ENCODE measurements at places on chromosomes 7 and 10.

DNA sequence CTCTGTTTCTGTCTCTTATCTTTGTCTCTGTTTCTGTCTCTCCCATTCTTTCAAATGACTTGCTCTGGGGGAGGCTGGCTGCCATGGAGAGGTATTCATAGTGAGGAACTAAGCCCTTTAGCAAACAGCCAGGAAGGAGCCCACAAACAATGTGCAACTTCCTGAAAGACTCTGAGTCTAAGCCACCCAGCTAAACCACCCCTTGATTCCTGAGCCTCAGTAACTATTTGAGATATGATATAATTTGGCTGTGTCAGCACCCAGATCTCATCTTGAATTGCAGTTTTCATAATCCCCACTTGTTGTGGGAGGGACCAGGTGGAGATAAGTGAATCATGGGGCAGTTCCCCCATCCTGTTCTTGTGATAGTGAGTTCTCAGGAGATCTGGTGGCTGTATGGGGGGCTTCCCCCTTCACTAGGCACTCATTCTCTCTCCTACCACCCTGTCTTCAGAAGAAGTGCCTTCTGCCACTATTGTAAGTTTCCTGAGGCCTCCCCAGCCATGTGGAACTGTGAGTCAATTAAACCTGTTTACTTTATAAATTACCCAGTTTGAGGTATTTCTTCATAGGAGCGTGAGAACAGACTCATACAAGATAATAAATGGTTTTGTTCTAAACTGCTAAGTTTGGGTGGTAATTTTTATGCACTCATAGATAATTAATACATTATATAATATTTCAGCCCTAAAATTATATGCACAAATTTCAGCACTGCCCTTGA is 121.2 kb upstream of the FOXP2 start:
- no peak for DNase-seq

DNA sequence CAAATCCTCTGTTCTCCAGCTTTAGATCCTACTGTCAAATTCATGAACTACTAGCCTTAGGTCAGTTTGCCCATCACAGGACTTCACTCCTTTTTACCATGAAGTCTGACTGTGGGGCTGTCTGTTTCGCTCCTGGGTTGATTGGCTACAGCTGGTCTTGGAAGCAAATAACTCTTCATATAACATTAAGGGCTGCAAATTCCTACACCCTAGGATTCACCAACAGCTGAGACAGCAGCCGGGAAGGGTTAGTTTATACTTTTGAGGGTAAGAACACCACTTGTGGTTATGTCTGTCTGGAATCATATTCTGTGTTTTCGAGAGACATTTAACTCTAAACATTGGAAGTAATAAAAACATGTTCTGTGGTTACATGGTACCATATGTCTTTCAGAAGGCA is 55.9 kb upstream of the KIAA1217 start:
- DNase-seq, result no peak

DNA sequence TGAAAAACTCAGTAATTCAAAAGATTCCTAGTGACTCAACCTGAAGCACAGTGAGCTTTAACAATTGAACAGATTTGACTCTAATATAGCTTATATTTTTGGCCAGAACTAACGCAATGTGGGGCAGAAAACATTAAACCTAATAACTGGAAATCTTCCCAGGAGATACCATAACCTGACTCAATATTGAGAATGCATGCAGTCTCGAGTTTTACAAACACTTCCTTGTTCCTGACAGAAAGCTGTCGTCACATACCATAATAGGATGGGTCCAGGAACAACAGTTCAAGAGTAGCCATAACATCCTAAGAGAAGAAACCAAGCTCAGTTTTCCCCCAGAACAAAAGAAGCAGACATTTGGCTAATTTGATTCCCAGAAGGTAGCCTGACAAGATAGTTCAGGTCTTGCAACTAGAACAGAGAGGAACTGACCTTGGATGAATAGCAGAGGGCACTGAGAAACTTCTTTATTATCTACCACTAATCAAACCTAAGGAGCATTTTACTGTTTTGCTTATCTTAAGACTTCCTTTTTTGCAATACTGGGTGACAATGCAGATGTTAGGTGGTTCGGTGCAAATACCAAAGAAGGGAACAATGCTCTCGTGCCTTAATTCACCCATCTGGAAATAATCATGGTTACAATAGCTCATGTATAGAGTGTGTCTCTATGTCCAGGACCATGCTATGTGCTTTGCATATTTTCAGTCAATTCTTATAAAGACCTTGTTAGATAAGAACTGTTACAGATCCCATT is 38.6 kb upstream of the ACSL5 start:
- DNase-seq, result no peak

- no peak for DNase-seq
Observed at GRCh38 chr10:101576211-101576863, 11.7 kb downstream of the POLL start.

DNA sequence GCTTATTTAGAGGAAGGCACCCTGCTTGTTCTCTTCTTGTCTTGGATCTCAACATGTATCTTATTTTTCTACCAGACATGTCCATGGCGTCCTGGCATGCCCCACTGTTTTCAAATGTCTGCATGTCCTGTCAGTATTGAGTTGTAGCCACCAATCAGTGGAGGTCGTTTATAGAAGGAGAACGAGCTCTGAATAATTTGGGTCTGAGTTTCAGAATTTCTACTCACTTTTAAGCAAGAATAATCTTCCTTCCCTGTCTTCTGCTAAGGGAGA is 2.9 kb upstream of the HOXA13 start:
- no peak for DNase-seq

DNA sequence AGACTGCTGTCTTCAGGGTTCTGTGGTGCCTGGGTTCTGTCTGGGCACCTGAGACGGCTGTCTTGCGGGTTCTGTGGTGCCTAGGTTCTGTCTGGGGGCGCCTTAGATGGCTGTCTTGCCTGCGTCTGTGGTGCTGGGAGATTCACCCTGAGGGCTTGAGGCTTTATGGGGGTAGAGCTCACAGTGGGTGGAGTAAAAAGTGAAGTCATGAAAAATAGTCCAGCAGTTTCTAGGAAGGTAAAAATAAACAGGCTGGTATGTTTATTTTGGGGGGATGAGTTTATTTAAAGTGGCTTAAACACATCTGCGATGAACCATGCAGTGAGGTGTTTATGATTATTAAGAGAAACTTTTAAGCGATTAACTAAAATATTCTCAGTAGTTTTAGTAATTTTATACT is 64.2 kb downstream of the NKX6-2 start:
- DNase-seq, result no peak

DNA sequence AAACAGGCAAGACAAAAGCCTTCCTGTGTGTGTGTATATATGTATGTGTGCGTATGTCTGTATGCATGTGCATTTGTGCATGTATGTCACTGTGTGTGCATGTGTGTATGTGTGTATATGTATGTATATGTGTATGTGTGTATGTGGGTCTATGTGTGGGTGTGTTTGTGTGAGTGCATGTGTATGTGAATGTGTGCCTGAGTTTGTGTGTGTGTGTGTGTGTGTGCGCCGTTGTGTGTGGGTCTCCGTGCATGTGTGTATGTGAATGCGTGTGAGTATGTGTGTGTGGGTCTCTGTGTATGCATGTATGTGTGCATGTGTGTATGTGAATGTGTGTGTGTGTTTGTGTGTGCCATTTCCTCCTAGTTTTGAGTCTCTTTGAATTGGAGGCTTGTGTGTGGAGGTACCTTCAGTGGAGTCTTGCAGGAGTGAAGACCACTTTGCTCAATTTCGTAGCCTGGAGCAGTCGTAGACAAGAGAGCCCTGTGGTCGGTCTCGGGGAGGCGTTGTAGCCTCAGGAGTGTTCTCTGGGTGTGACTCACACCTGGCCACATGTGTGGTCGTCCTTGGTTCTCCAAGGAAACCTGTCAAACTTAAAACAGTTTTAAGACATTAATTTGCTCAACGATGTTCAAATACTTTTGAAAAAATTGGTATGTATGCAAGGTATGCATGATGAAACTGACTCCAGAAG is 28.1 kb downstream of the INPP5A start:
- no peak for DNase-seq

DNA sequence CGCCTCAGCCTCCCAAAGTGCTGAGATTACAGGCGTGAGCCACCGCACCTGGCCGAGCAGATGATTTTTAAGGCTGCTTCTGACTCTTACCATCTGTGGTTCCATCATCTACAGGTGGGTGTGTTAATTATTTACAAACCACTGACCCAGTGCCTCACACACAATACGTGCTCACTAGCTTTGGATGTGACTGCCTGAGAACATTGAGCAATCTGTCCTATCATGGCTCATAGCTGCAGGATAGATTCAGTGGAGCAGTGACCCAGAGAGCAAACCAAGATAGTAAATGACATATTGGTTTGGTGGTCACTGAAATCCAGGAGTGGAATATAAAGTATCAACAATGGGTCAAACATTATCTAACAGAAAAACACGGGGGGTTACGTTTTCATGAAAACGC is 24.1 kb downstream of the GPAM start:
- DNase-seq, result no peak

DNA sequence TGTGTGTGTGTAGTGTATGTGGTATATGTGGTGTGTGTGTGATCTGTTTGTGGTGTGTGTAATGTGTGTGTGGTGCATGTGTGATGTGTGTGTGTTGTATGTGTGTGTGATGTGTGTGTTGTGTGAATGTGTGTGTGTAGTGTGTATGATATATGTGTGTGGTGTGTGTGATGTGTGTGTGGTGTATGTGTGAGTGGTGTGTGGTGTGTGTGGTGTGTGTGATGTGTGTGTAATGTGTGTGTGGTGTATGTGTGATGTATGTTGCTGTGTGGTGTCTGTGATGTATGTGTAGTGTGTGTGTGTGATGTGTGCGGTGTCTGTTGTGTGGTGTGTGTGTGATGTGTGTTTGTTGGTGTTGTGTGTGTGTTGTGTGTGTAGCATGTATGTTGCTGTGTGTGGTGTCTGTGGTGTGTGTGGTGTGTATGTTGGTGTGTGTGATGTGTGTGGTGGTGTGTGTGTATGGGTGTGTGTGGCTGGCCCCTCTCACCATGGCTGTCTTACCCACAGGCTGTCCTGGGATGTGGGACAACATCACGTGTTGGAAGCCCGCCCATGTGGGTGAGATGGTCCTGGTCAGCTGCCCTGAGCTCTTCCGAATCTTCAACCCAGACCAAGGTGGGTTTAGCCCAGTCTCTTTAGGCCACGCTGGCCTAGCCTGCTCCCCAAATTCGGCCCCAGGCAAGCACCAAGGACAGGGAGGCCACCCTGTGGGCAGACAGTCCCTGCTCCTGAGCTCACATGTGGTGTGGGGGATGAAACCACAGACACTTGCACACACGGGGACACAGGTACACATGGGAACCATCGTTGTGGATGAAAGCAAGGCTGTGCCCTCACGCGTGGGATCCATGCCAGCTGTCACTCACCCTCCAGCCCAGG is 25.6 kb downstream of the ADCYAP1R1 start:
- no peak for DNase-seq

DNA sequence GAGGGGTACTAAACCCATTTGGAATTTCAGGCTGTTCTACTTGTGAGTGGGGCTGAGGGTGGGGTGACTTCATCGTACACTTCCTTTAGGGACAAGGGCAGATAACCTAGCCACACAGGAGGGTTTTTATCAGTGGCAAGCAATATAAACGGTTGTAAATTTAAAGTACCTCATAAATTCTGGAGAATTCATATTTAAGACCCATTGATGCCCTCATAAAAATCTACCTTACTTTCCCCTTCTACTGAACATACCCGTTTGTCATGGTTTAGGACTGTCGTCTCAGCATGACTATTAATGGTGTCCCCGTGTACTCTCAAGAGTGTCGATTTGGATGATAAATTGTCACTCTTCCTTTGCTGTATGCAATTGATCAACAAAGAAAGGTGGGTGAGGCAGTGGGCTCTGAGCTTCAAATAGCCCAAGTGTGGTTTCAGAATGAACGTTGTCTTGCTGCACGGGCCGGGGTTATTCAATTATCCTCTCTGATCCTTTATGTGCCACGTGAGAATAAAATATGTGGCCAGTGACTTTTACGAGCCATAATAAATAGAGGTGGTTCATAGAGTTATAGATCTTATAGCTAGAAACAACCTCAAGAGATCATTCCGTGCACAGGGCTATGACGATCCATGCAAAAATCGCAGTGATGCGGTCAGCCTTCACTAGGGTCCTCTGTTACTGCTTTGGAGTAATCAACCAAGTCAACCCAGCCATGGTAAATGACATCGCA is 82.2 kb downstream of the FAM107B start:
- no peak for DNase-seq

DNA sequence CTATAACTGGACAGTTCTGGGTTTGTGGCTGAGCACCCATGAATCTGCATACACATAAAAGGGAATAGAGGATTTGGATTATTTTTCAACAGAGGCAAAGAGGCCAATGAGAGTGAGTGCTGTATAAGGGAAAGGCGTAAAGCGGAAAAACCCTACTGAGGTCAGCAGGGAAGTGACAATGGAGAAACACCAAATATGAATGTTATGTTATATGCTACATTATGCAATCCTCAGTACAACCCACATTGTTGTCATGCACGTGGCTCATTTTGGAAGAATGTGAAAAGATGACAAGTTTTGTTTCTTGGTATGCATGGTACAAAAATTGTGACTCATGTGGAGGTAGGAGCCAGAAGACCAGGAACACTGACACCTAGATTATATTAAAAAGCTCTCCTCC is 113.6 kb upstream of the AMPH start:
- no peak for DNase-seq
